ENCODE measurements at places on chromosomes 6 and 20.

- no peak for DNase-seq
Measured at GRCh38 chr20:16712511-16712947, 17.3 kb upstream of the SNRPB2 start.

- no peak for DNase-seq
Measured at GRCh38 chr20:32727683-32728082, 15.6 kb downstream of the COMMD7 start.

DNA sequence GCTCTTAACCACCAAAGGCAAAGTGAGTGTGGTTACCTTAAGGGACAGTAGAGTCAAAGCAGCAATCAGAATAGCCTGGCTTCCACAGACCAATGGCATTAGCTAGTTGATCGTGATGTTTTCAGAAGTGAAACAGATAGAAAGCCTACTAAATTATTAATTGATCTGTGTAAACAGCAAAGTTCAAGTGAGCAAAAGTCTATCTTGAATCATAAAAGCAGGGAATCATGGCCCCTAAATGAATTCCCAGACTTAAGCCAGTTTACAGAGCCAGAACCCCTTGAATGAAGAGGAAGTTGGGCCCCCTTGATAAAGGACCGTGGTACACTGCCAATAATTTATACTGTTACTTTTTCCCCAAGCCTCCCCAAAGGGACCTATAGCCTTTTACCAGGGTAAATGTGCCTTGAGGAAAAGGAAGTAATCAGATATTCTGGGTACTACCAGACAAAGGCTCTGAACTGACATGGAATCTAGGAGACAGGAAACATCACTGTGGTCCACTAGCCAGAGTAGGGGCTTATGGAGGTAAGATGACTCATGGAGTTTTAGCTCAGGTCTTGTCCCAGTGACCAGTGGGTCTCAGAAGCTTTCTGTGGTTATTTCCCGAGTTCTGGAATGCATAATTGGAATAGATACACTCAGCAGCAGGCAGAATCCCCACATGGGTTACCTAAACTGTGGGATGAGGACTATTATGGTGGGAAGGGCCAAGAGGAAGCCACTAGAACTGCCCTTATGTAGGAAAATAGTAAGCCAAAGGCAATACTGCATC is 317.5 kb downstream of the CD83 start:
- DNase-seq: no peak

GRCh38 chr6:47149066-47149465 is 106.9 kb upstream of the ADGRF1 start:
- no peak for DNase-seq

GRCh38 chr6:167235005-167235404 is 56.1 kb upstream of the UNC93A start:
- no peak for DNase-seq

GRCh38 chr20:24701668-24702067 is 232.2 kb downstream of the SYNDIG1 start:
- DNase-seq: no peak

GRCh38 chr20:4730780-4731179 is 9.1 kb downstream of the PRND start:
- no peak for DNase-seq

GRCh38 chr6:136011475-136011874 is 160.0 kb downstream of the PDE7B start:
- DNase-seq: no peak

DNA sequence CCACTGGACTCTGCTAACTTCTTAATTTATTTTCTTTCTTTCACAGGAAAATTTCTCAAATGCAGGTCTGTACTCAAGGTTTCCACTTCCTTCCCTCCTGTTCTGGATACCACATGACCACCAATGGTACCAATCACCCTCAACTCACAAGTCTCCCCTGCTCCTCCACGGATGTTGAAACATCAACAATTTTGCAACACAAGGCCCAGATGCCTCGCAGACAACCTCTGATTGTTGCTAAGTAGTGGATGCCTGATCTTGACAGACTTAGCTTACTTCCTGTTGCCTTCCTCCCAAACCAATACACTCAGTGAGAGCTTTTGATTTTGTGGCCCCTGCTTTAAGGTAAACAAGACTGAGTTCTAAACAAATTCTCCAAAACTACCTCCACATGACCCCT is 146.6 kb downstream of the FRK start:
- no peak for DNase-seq

- DNase-seq: peak; percentile 50
Measured at GRCh38 chr20:35992713-35993335, 24.4 kb downstream of the CNBD2 start.

- DNase-seq: no peak
Measured at GRCh38 chr20:10731190-10731965, 57.6 kb upstream of the JAG1 start.

GRCh38 chr20:63064745-63065711 is 58.3 kb upstream of the BHLHE23 start:
- DNase-seq: no peak

GRCh38 chr6:15474196-15474595 is 188.6 kb downstream of the DTNBP1 start:
- no peak for DNase-seq

- DNase-seq: no peak
Measured at GRCh38 chr6:129662406-129662766, 47.6 kb downstream of the ARHGAP18 start.

DNA sequence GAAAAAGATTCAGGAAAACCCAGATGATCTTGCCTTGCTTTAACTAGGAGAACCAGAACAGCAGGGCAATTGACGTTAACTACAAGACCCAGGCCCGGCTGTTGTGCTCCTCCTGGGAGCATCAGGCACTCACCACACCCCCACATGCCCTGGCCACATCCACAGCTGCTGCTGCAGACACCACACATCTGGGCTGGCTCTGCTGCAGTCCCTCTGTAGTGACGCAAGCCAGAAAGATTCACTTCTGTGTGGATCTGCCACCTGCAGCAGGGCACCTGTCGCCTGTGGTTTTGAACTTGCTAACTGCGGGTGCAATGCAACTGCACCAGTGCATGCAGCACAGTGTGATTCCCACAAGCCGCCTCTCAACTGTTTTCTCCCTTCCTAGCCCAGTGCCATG is 228.8 kb downstream of the SYNDIG1 start:
- no peak for DNase-seq

- no peak for DNase-seq
Measured at GRCh38 chr20:37911838-37912281, 8.9 kb downstream of the VSTM2L start.

GRCh38 chr6:140775061-140775460 is 1357.7 kb upstream of the GJE1 start:
- DNase-seq: no peak

GRCh38 chr20:63576311-63576710 is 2.3 kb upstream of the HELZ2 start:
- DNase-seq: no peak
